Upper lobe of left lung (tissue), 6 donors: ENCODE measurements at places on chromosomes 4 and X. TPM values are rescaled to one million over a fixed set of nuclear protein-coding genes. Genes with fewer than 3 reads are reported as not detected.

Gene ASB9
- total RNA-seq, result 6.2 TPM

- no peaks in the 10 kb centered on the region for H3K27me3 ChIP-seq
- no peak for DNase-seq
- no peaks in the 10 kb centered on the region for H3K36me3 ChIP-seq
- H3K27ac ChIP-seq, result no peak overlapping the region
- H3K4me1 ChIP-seq, result no peaks in the 10 kb centered on the region
- no peak overlapping the region for H3K4me3 ChIP-seq
Measured at GRCh38 chr4:13944095-13944511, 316.6 kb upstream of the BOD1L1 start.

DNA sequence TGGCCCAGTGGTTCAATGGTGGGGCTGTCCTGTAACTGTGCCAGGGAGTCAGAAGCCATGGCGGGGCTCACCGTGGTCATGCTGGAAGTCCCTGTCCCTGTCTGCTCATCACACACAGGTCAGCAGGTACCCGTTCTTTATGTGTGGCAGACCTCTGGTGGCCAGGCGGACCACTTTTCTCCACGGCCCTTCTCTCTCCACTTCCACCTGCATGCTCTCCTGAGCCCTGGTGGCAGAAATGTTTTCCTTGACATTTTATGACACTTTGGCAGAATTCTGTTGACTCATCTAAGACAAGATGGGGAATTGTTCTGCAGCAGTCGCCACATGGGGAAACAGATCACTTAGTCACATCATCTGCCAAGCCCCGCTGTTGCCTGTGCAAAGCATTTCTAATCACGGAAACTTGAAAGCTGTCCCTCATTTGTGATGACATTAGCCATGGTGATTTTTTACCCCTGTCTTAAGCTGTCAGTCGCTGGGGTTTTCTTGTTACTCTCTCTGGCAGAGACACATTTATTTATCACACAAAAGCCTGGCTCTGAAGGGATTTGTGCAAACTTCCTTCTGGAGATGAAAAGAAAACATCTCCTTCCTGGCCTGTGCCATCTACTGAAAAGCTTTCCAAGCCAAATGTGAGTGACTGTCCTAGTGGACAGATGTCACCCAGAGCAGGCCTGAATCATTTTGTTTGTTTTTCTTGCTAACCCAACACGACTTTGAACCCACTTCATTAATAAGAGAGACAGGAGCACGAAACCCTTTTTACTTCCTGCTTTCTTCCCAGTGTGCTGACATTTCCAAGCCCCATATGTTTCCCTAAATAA lies 38.8 kb upstream of the STIM2 start:
- H3K4me1 ChIP-seq, result peaks cover 28% of the 10 kb centered on the region
- no peaks in the 10 kb centered on the region for H3K27me3 ChIP-seq
- H3K27ac ChIP-seq, result peak overlapping the region; percentile 40
- no peaks in the 10 kb centered on the region for H3K36me3 ChIP-seq
- no peak overlapping the region for H3K4me3 ChIP-seq

- H3K27ac ChIP-seq, result no peak overlapping the region
- no peaks in the 10 kb centered on the region for H3K27me3 ChIP-seq
- no peaks in the 10 kb centered on the region for H3K36me3 ChIP-seq
- peaks cover 7% of the 10 kb centered on the region for H3K4me1 ChIP-seq
- peak; percentile 58 for DNase-seq
- no peak overlapping the region for H3K4me3 ChIP-seq
Measured at GRCh38 chr4:23856630-23857029, 33.2 kb downstream of the PPARGC1A start.

- H3K4me1 ChIP-seq, result no peaks in the 10 kb centered on the region
- no peak overlapping the region for H3K27ac ChIP-seq
- no peaks in the 10 kb centered on the region for H3K36me3 ChIP-seq
Measured at GRCh38 chr4:80409809-80410208, 74.3 kb downstream of the CFAP299 start.
